Cerebellar nuclear complex (tissue), 1 donor: ENCODE measurements at places on chromosomes 7 and 10.

- DNase-seq, result no peak
Measured at GRCh38 chr10:637221-637620, 52.2 kb downstream of the DIP2C start.

DNA sequence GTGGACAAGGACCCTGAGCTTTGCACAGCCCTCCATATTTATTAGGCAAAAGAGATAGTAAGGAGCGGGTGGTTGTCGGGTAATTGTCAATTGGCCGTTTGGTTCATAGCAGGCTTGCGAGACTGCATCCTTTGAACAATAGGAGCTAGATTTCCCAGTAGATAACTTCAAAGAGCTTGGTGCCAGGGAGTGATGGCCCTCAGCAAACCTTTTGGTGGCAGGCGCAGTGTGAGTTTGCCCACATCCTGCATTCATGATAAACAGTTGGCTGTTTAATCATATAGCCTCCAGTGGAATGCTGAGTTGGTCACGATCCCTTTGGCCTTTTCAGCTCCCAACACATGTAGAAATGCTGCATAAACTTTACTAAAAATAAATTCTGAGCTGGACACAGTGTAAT, 156.9 kb downstream of the AKR1D1 start:
- no peak for DNase-seq

DNA sequence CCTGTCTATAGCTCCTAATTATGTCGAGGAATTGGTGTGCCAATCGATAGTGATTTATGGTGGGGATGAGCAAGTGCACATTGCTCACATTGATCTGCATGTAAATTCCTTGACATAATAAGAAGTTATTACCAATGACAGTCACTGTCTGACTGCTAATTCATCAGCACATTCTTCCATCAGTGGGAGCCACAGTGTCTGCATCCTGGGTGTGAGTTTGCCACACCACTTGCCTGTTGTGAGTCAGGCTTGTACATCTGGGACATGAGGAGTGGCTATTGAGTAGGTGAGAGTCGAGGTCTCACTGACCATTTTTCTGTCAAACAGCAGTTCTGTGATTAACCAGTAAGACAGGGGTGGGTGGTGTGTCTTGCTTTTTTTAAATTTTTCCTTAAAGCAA, 263.4 kb downstream of the LRMDA start:
- DNase-seq, result no peak

DNA sequence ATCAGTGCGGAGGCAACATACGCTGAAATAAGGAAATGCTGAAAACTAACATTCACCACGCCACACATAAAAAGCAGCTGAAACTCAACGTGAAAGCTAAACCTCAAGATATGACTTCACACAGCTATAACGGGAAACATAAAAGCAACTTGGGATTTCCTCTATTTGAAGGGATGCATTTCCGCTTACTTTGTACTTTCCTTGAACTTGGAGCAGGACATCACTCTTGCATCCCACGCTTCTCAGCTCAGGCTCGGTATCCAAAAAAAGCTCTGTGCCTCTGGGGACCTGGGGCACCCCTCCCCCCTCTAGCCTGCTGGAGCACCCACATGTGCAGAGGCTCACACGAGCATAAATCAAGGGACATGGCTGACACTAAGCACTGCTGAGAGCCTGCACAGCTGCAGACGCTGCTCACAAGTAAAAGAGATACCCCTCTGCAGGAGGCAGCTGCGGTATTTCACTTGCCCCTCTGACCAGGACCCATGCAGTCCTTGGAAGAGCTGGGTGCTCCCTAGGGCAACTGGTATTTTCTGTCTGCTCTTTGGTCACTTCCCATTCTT, 34.2 kb downstream of the PARD3 start:
- no peak for DNase-seq

DNA sequence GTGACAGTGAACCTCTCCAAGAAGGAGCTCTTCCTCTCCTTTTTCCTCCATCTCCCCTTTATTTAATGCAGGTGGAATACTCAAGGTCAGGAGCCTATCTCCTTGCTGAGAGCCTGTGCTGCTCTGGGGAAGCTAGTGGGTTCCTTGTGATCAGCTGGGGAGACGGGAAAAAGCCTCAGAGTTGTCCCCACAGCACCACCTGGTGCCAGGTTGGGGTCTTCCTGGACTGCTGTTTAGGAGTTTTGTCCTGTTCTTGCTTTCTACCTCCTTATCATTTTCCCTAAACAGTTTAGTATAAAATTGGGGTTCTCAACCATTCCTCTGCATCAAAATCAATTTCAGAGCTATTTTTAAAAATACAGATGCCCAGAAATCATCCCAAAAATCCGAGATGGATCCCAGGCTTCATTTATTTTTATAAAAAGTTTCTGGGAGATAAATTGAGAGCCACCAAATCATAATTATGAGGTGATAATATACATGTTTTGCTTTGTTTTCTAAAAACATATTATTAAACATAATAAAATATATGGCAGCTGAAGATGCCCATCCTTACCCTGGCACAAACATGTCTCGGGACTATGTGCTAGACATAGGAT, 44.3 kb downstream of the MACC1 start:
- DNase-seq, result no peak

- no peak for DNase-seq
Measured at GRCh38 chr7:55305135-55305534, 60.0 kb upstream of the LANCL2 start.

DNA sequence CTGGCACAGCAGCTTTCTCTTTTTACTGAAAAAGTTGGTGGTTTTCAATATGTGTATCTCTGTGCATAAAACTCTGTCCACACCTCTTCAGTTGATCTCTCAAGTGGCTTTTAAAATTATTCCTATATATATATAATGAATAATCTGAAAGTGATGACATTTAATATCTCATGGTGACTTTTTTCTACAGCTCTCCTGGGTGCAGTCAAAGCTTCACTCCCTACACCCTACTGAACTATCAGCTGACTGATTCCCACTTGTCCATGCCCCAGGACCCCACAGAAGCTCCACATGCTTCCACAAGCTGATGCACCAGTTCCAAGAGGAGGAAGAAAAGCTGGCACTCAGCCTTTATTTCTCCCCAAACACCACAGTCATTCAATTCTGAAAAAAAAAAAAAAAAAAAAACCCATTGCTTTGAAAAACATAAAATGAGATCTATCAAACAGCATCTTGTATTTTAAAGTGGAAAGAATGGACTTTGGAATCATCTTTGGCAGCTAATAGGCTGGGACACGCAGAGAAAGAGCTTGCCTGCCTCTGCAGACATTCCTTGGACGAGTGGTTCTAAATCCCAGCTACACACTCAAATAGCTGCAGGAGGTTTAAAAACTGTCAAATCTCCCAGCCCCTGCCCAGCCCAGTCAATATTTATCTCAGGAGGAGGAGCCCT, 75.3 kb upstream of the GDF10 start:
- no peak for DNase-seq

DNA sequence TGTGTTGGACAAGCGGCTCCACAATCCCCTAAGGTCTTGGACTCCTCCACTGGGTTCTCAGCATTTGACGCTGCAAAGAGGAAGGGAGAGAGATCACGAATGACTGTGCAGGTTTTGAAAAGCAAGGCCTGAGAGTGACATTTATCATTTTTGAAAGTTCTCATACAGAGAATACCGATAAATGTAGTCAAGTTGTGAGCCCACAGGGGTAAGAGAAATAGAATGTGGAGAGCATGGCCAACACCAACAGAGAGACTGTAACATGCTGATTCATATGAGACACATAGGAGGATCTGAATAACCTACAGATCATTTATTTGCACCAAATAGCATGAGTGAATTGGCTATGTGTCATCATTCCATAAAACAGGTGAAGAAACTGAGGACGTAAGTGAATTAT, 230.5 kb upstream of the MBL2 start:
- no peak for DNase-seq

DNA sequence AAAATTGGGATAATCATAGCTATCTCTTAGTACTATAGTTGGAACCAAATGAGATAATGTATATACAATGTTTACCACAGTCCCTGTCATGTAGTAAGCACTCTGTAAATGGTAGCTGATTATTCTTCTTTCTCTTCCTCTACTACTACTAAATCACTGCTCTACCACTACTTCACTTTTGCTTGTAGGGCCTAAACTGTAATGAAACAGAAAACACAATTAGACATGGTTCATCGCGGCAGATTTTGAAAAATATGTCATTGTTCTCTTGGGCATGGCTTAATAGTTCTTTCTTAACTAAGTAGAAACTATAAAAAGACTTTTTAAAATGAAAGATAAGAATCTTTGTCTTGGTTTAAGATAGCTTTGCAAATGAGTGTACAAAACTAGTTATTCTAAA, 34.9 kb downstream of the R3HCC1L start:
- no peak for DNase-seq

- DNase-seq, result peak; percentile 10
Measured at GRCh38 chr10:10438335-10439100, 579.2 kb upstream of the CELF2 start.

DNA sequence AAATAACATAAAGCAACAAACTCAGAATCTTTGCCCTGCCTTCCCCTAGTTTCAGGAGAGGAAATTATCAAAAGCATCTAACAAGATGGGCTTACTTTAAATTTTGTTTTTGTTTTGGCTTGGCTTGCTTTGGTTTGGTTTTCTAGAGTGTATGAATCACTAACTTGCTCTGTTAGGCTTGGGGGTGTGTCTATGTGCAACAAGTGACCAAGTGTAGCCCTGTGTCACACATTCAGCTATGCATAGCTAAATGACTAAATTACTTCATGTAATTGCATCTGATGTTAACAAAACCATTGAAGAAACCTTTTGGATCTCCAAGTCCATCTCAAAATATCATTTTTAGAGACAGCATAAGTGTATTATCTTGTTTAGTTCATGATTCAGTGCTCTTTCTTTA, 251.0 kb downstream of the TFEC start:
- no peak for DNase-seq

- DNase-seq, result no peak
Measured at GRCh38 chr7:96663871-96664445, 45.7 kb downstream of the SEM1 start.

- DNase-seq, result no peak
Measured at GRCh38 chr7:151717918-151718317, 159.0 kb downstream of the PRKAG2 start.

DNA sequence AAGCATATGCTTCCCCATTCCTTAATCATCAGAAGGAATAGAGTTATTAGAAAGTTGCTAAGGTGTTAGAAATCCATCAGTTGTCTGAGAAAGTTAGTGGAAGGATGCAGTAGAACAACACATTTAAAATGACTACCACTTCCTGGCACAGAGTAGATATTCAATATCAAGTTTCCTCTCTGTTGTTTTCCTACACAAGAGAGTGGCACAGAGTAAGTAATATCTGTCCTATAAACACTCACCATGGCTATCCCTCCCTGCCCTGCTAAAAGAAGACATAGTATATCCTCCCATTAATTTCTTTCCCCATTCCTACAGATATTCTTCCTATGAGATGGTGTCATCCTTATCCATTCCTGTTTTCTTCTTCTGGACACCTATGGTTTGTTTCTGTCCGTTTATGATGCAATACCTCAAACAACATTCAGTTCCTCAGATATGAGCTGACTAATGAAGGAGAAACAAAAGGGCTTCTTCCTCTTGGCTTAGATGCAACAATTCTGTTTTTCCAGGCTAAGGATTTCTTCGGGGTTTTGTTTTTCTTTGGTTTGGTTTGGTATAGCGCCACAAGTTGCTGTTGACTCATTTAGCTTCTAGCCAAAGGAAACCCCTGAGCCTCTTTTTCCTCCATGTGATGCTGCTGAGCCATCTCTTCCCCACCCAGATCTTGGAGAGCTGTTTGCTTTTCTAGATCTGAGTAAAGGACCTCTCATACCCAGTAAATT, 32.9 kb upstream of the BPGM start:
- DNase-seq, result no peak

- no peak for DNase-seq
Measured at GRCh38 chr10:89845541-89846280, 144.3 kb downstream of the KIF20B start.

DNA sequence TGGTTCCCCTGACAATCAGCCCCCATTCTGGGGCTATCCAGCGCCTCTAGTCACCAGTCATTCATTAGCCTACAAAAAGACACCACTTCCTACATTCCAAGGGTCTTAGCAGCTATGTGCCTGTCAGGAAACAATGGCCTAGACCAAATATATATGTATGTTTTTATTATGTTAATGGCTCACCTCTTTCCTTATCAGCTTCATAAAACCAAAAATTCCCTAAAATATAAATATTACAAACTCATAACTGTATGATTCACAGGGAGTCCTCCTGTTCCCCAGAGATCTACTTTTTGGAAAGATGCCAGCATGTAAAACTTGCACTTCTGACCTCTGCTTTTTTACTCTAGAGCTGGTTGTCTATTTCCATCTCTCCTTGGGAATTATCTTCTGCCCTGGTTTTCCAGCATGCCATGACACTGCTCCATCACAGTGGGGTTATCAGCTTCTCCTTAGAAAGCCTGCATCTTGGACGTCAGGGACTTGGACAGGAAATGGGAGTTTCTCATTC, 79.2 kb downstream of the ABCA13 start:
- DNase-seq, result no peak

DNA sequence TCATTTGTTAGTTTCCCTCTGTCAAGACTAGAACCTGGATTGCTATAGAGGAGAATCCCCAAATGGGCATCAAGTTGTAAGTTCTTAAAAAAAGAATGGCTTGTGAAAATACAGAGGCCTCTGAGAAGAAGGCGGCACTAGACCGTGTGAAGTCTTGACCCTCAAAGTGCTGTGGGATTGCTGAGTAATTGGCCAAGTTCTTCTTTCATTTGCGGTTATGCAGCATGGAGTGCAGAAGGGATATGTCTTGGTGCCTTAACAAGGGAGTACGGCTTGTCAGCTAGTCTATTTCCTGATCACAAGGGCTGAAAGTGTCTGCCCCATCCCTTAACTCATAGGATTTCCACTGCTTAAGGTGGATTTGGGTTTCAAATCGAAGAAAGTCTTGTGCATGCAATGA, 81.2 kb downstream of the MKX start:
- no peak for DNase-seq

DNA sequence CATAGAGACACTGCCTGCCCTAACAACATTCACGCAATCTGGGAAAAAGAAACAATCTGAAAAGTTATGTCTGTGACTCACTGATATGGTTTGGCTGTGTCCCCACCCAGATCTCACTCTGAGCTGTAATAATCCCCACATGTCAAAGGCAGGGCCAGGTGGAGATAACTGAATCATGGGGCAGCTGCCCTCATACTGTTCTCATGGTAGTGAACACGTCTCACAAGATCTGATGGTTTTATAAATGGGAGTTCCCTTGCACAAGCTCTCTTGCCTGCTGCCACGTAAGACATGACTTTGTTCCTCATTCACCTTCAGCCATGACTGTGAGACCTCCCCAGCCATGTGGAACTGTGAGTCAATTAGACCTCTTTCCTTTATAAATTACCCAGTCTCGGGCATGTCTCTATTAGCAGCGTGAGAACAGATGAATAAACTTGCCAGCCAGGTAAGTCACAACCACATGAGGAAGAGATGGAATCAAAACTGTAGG, 341.5 kb upstream of the AOAH start:
- DNase-seq, result no peak

GRCh38 chr10:125056161-125057132, 103.9 kb downstream of the CTBP2 start:
- no peak for DNase-seq

DNA sequence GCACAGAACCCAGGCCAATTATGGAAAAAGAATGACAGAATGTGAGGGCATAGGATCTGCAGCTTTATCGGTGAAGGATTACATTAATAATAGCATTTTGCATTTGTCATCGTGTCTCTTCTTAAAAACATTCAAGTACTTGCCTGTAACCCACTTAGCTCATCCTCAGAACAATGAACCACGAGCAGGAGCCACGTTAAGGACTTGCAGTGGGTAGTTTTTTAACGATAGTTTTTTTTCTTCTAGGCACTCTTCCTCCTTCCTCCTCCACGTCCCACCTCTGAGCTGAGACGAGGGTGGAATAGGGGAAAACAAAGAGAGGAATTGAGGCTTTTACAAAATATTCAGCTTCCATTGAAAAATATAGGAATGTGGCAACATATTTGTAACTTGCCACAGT, 27.1 kb downstream of the CDHR3 start:
- no peak for DNase-seq
